ENCODE measurements at places on chromosomes 16 and 17.

DNA sequence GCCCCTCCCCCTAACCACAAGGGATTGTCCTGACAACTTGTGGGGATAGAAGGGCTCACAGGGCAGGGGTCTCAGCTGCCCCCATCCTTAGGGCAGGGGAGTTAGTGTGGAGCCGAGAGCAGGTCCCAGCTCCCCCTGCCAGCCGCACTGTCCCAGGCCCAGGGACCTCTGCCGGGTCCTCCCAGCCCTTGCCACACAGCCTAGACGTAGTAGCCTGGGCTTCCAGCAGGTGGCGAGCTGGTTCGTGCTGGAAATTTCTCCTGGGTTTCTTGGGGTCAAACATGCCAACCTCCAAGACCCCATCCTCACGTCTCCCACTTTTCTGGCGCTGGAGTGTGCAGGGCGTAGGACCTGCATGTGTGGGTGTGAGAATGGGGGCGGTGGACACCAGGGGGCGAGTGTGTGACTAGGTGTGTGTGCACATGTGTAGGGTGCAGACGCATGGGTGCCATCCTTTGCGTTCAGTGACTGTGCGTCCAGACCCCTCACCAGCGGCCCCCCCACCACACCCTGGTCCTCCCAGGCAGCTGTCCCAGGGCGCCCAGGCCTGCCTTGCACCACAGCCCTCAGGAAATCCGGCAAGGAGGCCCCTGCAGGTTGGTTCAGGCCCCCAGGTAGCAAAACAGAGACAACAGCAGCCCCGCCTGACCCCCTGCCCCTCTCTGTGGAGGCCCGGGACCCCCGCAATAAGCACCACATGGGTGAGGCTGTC, 29.5 kb downstream of the SBK1 start:
- DNase-seq = peak; percentile 43

GRCh38 chr17:32927724-32928585, at the start of gene TMEM98:
TSS of gene TMEM98 (plus strand) at chr17:32928153. CDS start at chr17:32931529, 3,376 bp downstream.
- no peak for DNase-seq

DNA sequence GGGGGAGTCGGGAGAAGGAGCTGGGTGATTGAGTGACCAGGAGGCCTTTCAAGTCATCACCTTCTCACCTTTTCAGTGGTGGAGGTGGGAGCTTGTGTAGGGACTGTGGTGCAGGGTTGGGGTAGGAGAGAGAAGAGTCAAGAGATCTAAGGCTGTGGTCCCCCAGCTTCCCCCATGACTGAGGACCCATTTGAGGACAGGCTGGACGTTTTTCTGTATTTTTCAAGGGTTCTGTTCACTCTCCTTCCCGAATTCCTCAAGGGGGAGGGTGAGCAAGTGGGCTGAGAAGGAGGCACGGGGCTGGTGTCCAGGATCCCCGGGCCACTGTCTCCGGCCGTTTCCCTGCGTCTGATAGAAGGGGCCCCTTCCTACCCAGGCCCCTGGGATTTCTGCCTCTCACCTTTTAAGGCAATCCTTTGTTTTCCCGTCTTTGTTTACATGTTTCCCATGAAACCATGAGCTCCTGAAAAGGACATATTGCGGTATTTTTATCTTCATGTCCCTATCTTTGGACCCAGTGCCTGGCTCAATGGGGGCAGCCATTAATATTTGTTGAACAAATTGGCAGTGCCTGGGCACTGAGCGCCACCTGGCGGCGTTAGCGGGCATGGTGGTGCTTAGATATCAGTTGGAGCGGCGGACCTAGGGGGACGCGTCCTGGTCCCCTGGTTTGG, 9.2 kb upstream of the CD300A start:
- peak; percentile 53 for DNase-seq

GRCh38 chr16:11632455-11632939, 35.8 kb upstream of the SNN start:
- DNase-seq = no peak

- DNase-seq = no peak
Measured at GRCh38 chr17:8696906-8697305, 47.7 kb downstream of the CCDC42 start.

GRCh38 chr17:7423679-7424078, 1.7 kb upstream of the SPEM2 start:
- DNase-seq = no peak
